GM18507 (cell line): ENCODE measurements at places on chromosomes 3 and 15.

GRCh38 chr15:70701891-70702568, 61.3 kb downstream of the UACA start:
- no peak for DNase-seq

GRCh38 chr3:129723558-129724324, 117.3 kb upstream of the PLXND1 start:
- no peak for DNase-seq

DNA sequence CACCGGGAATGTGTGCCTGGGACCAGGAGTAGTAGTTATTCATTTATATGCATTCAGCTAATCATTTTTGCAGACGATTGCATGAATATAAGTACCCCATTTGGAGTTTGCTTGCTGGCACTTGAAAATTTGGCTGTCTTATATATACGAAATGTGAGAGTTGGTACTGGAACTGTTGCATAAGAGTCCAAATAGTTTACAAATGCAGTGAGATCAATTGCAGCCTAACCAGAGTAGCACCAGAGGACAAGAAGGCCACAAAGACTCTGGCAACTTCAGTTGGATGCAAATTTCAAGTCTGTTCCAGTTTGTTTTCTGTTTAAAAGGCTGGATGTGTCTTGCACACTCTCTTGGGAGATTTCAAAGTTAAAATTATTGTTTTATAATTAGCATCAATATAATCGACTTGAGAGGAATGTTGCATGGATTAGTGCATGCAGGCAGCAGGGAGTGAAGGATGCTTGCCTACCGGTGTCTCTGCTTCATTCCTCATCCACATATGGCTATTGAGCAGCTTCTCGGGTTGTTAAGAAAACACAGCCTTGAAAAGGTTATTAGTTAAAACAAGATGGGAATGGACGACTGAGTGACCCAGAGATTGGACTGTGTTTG, 213.0 kb downstream of the PTPRG start:
- DNase-seq, result no peak

DNA sequence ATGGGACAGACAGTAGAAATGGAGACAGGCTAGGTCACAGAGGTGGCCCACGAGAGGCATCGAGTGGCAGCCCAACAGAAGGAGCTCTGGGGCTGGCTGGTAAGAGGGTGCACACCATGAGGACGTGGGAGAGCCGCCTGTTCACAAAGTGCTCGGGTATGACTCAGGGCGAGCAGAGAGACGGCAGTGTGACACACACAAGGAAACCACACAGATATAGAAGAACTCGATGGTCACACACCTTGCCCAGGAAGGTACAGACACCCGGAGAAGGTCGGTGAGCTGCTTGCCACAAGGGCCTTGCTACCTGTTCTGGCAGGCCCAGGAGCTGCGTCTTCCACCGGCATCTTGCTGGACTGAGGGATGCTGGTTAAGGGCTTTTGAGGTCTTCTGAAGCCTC, 50.2 kb downstream of the CA12 start:
- DNase-seq, result no peak

DNA sequence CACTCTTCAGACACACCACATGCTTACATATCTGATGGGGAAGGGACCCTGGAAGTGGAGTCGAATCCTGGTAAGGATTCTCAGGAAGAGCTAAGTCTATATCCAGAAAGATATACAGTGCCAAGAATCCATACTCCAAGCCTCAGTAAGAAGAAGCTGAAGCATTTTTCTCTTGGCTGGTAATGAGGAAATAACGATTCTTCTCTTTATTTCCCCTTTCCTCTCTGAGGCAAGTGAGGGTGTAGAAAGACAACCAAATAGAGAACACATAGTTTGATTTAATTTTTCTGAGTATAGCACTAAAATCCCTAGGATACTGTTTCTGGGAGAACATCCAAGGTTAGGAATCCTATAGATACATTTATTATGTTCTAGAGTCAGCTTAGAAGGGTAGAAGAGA, 857.3 kb downstream of the TUSC7 start:
- no peak for DNase-seq
